ENCODE measurements at places on chromosomes 4 and X. TPM values are rescaled to one million over a fixed set of nuclear protein-coding genes. Genes with fewer than 3 reads are reported as not detected.
A peak's percentile ranks its signal among the peaks of the same experiment; 100 is the strongest.

GRCh38 chr4:148081745-148082144, 349.9 kb downstream of the ARHGAP10 start:
- no peaks in the 10 kb centered on the region for H3K4me1 ChIP-seq
- H3K36me3 ChIP-seq = no peaks in the 10 kb centered on the region
- H3K4me3 ChIP-seq = no peak overlapping the region
- no peak for DNase-seq

DNA sequence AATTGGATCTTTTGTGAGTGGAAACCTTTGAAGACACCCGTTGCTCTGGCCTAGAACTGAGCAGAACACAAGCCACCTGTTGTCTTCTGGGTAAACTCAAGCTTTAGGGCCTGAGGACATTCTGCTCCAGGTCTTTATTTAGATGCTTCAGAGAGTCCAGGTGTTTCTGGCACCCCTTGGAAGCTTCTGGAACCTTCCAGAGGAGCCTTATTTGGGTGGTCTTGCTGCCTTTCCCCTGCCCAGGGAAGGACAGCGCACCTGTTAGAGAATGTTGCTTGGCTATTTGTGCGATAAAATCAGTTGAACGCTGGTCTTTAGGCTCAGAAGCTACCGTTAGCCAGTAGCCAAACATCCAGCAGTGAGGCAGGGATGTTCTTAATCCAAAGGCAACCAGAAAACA, 3.0 kb downstream of the ZNF275 start:
- H3K4me3 ChIP-seq = no peak overlapping the region
- no peaks in the 10 kb centered on the region for H3K27me3 ChIP-seq
- no peaks in the 10 kb centered on the region for H3K36me3 ChIP-seq
- no peaks in the 10 kb centered on the region for H3K4me1 ChIP-seq

GRCh38 chr4:108890484-108890881, 127.6 kb upstream of the ETNPPL start:
- H3K36me3 ChIP-seq = no peaks in the 10 kb centered on the region
- DNase-seq = no peak
- H3K27me3 ChIP-seq = no peaks in the 10 kb centered on the region
- no peak overlapping the region for H3K27ac ChIP-seq
- no peaks in the 10 kb centered on the region for H3K4me1 ChIP-seq

- no peaks in the 10 kb centered on the region for H3K27me3 ChIP-seq
- H3K27ac ChIP-seq = no peak overlapping the region
- H3K4me3 ChIP-seq = no peak overlapping the region
- H3K4me1 ChIP-seq = no peaks in the 10 kb centered on the region
- no peaks in the 10 kb centered on the region for H3K36me3 ChIP-seq
Measured at GRCh38 chr4:176638992-176639391, 153.7 kb downstream of the VEGFC start.

GRCh38 chrX:20427173-20427770, 160.6 kb upstream of the RPS6KA3 start:
- H3K27me3 ChIP-seq = no peaks in the 10 kb centered on the region
- no peak for DNase-seq
- H3K36me3 ChIP-seq = no peaks in the 10 kb centered on the region
- no peaks in the 10 kb centered on the region for H3K4me1 ChIP-seq
- no peak overlapping the region for H3K4me3 ChIP-seq
- H3K27ac ChIP-seq = no peak overlapping the region

DNA sequence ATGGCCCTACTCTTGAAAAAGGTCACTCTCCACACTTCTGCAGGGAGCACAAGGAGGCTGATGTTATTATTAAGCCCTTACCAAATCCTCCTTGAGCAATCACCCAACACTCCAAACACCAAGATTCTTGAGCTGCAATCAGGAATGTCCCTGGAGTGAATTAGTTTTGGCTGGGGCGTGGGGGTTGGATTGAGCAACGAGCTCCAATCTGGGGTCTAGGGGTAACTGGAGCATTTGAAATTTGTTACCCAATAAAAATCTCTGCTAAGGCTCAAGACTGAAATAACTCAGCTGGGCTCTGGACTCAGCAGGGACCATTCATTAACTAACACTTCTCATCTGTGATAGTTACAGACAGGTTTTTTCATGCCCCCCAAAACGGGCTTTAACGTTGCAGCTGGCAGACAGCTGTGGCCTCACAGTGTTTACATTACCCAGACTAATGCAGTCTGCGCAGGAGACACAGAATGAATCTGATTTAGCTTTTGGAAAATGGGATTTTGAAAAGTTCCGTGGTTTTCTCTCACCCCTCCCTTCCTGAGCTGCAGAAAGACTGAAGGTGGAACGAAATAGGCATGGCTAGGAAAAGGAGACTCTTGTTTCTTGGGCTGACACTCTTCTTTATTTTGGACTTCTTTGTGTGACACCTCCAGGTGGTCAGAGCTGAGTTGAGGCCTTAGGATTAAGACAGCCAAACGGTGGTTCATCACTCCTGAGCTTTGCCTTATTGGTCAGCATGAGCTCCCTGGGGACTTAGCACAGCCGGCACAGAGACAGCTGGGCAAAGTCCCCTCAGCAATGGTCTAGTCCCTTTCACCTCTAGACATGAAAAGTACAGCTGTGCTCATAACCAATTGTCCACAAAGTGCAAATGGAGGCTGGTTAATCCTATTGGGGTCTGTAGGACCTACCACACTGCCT, 26.6 kb downstream of the PLAC1 start:
- no peak overlapping the region for H3K27ac ChIP-seq
- H3K4me1 ChIP-seq = no peaks in the 10 kb centered on the region
- peak; percentile 15 for DNase-seq
- H3K27me3 ChIP-seq = no peaks in the 10 kb centered on the region

DNA sequence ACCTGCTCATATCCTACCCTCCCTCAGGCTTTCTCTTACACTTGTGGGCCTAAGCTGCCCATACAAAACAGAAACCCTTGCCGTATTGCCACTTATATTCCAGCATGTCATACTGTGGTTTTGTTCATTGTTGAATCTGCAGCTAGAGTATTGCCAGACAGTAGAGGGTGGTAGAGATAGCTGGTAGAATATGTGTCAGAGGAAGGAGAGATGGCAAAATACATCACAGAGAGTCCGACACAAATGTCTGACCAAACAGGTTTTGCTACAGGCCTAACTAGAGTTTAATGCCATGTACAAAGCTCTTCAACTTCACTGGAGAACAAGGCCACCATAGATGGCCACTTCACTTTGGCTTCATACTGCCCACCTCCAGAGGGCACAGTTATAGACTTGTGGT, 160.1 kb downstream of the EFHC2 start:
- H3K4me1 ChIP-seq = no peaks in the 10 kb centered on the region
- DNase-seq = no peak
- H3K27ac ChIP-seq = no peak overlapping the region
- H3K4me3 ChIP-seq = no peak overlapping the region

DNA sequence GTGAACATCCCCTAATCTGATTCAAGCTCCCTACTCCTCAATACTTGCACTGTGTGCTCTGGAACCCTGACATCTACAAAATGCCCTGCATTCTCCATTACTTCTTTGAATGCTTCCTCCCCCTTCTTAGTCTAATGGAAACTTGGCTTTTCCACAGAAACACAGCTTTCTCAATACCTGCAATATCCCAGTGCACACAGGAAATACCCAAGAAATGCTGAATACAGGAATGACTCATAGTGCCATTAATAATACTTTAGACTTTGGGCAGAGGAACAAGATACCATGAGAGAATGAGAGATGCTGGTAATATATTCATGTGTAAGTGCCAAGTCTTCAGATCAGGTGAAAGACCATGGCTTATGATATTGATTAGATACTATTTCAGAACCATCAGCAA, 5.6 kb downstream of the QRFPR start:
- no peaks in the 10 kb centered on the region for H3K36me3 ChIP-seq
- H3K27ac ChIP-seq = no peak overlapping the region
- peaks cover 2% of the 10 kb centered on the region for H3K4me1 ChIP-seq
- DNase-seq = no peak
- peaks cover 22% of the 10 kb centered on the region for H3K27me3 ChIP-seq

DNA sequence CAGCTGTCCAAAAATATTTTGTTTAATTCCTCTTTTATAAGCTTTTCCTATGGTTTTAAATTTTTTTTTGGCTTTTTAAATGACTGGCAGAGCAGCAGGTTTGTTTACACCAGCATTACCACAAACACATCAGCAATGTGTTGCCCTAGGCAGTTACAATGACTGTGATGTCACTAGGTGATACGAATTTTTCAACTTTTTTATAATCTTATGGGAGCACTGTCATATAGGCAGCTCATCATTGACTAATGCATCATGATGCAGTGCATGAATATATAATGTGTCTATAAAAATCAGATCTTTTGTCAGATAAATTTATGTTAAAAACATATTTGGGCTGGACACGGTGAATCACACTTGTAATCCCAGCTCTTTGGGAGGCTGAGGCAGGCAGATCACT, 231.6 kb upstream of the SLIT2 start:
- H3K27me3 ChIP-seq = no peaks in the 10 kb centered on the region
- H3K36me3 ChIP-seq = no peaks in the 10 kb centered on the region
- H3K27ac ChIP-seq = no peak overlapping the region
- DNase-seq = no peak

GRCh38 chr4:25859429-25860148, 3.2 kb downstream of the SEL1L3 start:
- peak overlapping the region; percentile 83 for H3K27ac ChIP-seq
- no peak for DNase-seq
- peaks cover 27% of the 10 kb centered on the region for H3K4me1 ChIP-seq
- no peaks in the 10 kb centered on the region for H3K27me3 ChIP-seq

- no peaks in the 10 kb centered on the region for H3K27me3 ChIP-seq
- H3K4me3 ChIP-seq = no peak overlapping the region
- no peak for DNase-seq
- no peak overlapping the region for H3K27ac ChIP-seq
Measured at GRCh38 chr4:127049526-127049925, 583.2 kb upstream of the INTU start.

DNA sequence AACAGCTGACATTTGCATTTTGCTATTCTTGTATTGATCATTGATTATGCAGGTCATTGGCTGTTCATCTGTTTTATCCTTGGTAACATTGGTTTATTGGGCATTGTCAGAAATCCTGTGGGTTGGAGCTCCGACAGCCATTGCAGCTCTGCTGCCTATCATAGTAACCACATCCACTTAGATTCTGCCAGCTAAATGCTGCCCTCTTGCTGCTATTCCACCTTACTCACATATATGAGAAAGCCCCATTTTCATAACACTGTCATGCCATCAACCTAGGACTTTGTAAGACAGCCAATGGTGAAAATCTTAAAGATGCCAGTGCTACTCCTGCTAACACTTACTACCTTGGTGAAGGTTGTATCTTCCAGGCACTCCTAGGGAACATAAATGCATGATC, 187.3 kb upstream of the CXCL13 start:
- H3K27me3 ChIP-seq = no peaks in the 10 kb centered on the region
- no peak overlapping the region for H3K4me3 ChIP-seq
- no peaks in the 10 kb centered on the region for H3K4me1 ChIP-seq
- peak; percentile 10 for DNase-seq
- H3K36me3 ChIP-seq = no peaks in the 10 kb centered on the region
- no peak overlapping the region for H3K27ac ChIP-seq

GRCh38 chr4:151993521-151993920, 232.7 kb upstream of the GATB start:
- H3K4me3 ChIP-seq = no peak overlapping the region
- no peaks in the 10 kb centered on the region for H3K36me3 ChIP-seq
- H3K27me3 ChIP-seq = no peaks in the 10 kb centered on the region
- no peak overlapping the region for H3K27ac ChIP-seq

- DNase-seq = no peak
- H3K36me3 ChIP-seq = peaks cover 11% of the 10 kb centered on the region
- no peaks in the 10 kb centered on the region for H3K27me3 ChIP-seq
- no peak overlapping the region for H3K4me3 ChIP-seq
Measured at GRCh38 chr4:2924286-2924685, 38.9 kb downstream of the NOP14 start.

GRCh38 chr4:768995-769394, 56.9 kb downstream of the CPLX1 start:
- peaks cover 12% of the 10 kb centered on the region for H3K4me1 ChIP-seq
- no peak for DNase-seq
- H3K36me3 ChIP-seq = peaks cover 13% of the 10 kb centered on the region
- H3K27me3 ChIP-seq = no peaks in the 10 kb centered on the region
- no peak overlapping the region for H3K27ac ChIP-seq

DNA sequence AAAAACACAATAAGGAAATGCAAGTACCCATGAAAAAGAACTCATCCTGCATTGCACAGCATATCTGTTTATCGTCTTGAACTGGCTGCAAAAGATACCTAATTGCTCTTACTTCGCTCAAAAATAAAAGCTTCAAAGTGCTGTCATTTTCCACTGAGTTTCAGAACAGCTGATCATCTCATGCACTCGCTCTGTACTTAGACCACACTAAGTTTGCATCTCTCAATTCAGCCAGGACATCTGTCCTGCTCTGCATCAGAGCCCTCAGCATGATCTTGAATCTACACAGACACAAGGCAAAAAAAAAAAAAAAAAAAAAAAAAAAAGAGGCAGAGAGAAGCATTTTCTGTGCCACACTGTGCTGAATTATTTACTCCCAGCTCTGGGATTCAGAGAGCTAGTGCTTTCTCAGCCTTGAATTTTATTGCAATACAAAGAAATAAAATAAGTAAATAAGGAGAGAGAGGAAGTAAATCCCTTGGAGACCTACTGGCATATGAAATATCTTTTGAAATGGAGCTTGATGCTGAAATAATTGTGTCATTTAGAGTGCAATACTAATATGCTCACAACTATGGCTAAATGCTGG, 81.3 kb downstream of the PPP1R2C start:
- no peaks in the 10 kb centered on the region for H3K36me3 ChIP-seq
- DNase-seq = no peak
- H3K27ac ChIP-seq = peak overlapping the region; percentile 36
- H3K4me3 ChIP-seq = no peak overlapping the region
- H3K27me3 ChIP-seq = no peaks in the 10 kb centered on the region

DNA sequence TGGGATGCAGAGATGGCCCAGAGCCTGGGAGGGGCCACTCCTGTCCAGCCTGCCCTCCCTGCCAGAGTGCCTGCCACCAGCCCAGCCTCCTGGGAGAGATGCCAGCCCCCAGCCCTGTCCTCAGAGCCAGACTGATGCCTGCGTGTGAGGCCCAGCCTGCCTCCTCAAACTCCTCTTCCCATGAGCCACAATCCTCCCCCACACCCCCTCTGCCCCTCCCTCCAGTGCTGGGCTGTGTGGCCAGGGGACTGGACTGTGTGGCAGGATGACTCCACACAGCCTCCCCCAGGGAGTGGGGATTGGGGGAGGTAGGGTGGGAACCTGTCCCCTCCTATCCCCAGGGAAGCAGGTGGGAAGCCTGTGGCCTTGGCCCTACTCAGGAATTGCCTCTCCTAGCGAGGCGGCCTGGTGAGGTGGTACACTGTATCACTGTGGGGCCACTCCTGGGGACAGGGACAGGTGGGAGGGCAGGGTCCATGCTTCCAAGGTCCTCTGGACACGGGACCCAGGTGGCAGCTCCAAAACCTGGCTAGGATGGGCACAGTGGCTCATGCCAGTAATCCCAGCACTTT, 4.3 kb upstream of the SH3BP2 start:
- H3K4me1 ChIP-seq = peaks cover 10% of the 10 kb centered on the region
- no peak overlapping the region for H3K4me3 ChIP-seq
- H3K27ac ChIP-seq = no peak overlapping the region
- no peaks in the 10 kb centered on the region for H3K36me3 ChIP-seq
- H3K27me3 ChIP-seq = no peaks in the 10 kb centered on the region
- DNase-seq = no peak

- no peak overlapping the region for H3K27ac ChIP-seq
- H3K36me3 ChIP-seq = no peaks in the 10 kb centered on the region
Measured at GRCh38 chrX:46653482-46653881, 79.9 kb downstream of the CHST7 start.

GRCh38 chrX:150036181-150036580, 97.9 kb upstream of the EOLA2 start:
- no peak overlapping the region for H3K4me3 ChIP-seq
- DNase-seq = peak; percentile 8
- no peaks in the 10 kb centered on the region for H3K27me3 ChIP-seq
- no peaks in the 10 kb centered on the region for H3K36me3 ChIP-seq
- no peaks in the 10 kb centered on the region for H3K4me1 ChIP-seq

PPP2R2C gene
- total RNA-seq = 0.32 TPM

AKAP14 gene
- not detected for total RNA-seq

TMEM184C gene
- total RNA-seq = 40.3 TPM

ZCCHC18 gene
- not detected for total RNA-seq

RHOXF2B gene
- total RNA-seq = not detected

All from transverse colon (tissue), 4 donors.